ENCODE measurements at places on chromosomes 1 and 21.

- DNase-seq: no peak
These were observed 779.0 kb upstream of the ADGRL4 start for GRCh38 chr1:79785561-79785960.

DNA sequence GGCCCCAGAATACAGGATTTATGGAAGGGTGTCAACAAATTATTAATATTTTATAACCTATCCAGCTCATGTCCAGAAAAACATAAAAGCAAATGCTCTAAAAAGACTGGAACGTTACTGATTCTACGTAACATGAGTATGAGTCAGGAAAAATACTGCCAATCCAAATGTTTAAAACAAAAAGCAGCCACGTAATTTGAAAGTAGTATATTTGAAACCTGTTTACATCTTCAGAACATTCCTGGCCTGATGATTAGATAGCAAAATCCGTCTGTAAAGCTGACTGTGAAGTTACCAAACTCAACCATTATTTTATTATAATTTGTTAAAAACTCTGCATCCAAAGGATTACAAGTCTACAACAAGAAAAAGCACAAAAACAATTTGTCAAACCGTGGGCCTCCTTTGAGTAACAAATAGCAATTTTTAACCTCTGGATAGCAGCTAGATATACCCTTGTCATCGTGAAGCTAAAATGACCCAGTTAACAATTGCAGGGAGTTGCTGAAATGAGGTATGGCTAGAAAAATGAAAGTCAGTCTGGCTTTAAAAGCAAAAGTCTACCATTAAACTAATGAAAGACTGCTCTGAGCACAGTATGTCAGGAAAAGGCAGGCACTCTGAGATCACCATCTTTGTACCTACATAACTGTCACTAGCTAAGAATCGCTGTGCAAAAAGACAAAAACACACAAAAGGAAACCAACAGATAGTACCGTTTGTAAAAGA lies 1.2 kb downstream of the UBR4 start:
- DNase-seq: no peak

- no peak for DNase-seq
These were observed 6.0 kb upstream of the PLA2G2C start for GRCh38 chr1:20192364-20192763.

- DNase-seq: no peak
These were observed 52.7 kb downstream of the PLPP3 start for GRCh38 chr1:56526571-56527174.

- DNase-seq: no peak
These were observed 228.1 kb downstream of the TPR start for GRCh38 chr1:186146974-186147373.

- DNase-seq: no peak
These were observed 172.4 kb downstream of the PSMG1 start for GRCh38 chr21:39010629-39011404.

GRCh38 chr1:10672343-10673050 lies 123.9 kb downstream of the CASZ1 start:
- no peak for DNase-seq

GRCh38 chr1:21326861-21327344 lies 36.6 kb upstream of the ECE1 start:
- DNase-seq: no peak

- DNase-seq: no peak
These were observed 11.3 kb downstream of the ARHGEF11 start for GRCh38 chr1:157034137-157034800.

DNA sequence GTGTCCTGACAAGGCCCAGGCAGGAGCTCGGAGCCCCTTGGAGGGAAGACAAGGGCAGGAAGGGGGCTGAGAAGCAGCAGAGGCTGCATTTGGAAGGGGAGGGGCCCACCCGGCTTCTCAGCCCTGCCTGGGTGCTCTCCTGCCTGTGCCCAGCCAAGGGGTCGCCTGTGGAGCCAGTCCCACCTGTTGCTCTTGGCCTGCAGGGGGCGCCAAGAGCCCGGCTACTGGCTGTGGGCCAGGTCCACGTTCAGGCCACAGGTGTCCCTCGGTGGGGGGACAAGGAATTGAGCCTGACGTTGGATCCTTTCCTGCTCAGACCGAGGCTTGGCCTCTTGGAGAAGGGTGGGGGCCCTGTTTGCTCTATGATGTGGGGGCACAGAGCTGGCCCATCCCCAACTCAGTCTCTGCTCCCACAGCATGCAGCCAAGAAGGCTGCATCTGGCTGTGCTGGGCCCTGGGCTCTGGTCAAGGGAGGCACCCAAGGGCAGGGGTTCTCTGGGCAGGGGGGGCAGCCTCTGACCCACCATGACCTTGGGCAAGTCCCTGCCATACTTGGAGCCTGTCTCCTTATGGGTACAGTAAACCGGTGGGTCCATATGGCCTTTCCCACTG lies 10.9 kb downstream of the WNT4 start:
- peak; percentile 16 for DNase-seq

DNA sequence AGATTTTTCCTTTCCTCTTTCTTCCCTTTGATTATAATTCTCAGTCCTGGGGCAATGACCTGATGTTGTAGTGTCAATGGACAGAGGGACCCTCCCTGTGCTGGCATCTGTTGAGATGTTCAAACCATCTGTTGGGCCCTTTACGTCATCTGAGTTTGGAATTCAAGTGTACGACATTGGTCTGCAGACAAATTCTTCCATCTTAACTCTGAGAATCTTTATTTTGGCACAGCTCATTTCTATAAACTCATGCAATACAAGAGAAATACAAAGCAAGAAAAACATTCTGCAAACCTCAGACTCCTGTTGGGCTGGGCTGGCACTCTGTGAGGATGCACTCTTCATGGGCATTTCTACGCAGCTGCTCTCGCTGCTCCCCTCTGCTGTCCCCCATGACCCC lies 54.2 kb downstream of the IFI44 start:
- no peak for DNase-seq

GRCh38 chr1:58746757-58747156 lies 37.1 kb downstream of the JUN start:
- DNase-seq: no peak

GRCh38 chr1:208668991-208669390 lies 424.8 kb upstream of the PLXNA2 start:
- no peak for DNase-seq

DNA sequence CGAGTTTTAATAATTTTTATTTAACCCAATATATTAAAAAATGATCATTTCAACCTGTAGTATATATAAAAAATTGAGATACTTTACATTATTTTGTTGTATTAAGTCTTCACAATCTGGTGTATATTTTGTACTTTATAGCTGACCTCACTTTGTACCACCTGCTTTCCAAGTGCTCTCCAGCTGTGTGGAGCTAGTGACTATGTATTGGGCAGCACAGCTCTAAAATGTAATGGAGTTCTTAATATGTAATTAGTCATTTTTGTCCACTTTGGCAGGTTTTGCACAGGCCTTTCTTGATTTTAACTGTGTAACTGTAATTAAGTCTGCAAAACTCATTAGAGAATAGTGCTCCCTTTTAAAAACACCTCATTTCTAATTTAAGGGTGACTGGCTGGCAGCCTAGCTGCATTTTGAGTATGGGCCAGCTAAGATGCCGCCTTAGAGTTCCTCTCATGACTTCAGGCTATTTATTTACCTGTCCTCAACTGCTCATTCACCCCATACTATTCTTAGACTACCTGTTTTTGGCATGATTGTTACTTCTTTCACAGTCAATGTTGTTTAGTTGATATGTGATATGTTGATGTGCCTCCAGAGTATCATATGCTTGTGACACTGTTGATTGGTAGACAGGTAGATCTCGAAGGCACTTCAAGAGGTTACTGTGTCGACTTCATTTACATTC lies 43.2 kb downstream of the ZYG11B start:
- no peak for DNase-seq

GRCh38 chr1:31900790-31901189 lies 37.4 kb downstream of the PTP4A2 start:
- DNase-seq: no peak
